Left colon (tissue), 2 donors: ENCODE measurements at places on chromosomes 2 and 18. TPM values are rescaled to one million over a fixed set of nuclear protein-coding genes. Genes with fewer than 3 reads are reported as not detected.
A peak's percentile ranks its signal among the peaks of the same experiment; 100 is the strongest.

- no peak for DNase-seq
These were observed at the start of gene UPP2 for GRCh38 chr2:158101384-158101926. Gene UPP2 (plus strand): TSS chr2:158101876. CDS start chr2:158102064, 188 bp downstream.

DNA sequence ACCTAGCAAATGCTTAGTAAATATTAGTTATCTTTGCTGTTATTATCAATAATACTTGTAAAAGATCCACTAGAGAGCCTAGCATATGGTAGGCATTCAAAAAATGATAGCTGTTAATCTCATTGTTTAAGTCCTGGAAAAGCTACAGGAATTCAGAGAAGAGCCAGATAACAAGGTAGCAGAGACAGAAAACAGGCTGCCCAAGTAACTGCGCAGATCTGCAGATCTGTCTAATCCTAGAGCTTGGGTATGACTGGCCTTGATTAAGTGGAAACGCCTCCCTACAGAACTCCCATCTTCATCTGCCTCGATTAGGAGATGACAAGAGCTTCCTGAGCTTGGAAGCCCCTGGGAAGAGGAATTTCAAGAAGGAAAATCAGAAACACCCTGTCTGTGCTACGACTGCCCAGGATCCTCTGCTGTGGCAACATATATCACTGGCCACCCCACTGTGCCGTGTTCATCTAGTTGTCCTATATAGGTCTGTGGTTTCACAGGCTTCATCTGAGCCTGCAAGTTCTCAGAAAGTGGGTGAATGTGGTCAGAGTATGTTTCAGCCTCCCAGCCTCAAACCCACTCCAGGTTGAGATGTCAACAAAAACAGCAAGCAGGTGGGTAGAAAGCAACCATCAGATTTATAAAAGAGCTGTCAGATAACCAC, 151.5 kb upstream of the PKDCC start:
- no peak for DNase-seq

- DNase-seq, result no peak
These were observed 18.8 kb upstream of the DTNB start for GRCh38 chr2:25692143-25692542.

DNA sequence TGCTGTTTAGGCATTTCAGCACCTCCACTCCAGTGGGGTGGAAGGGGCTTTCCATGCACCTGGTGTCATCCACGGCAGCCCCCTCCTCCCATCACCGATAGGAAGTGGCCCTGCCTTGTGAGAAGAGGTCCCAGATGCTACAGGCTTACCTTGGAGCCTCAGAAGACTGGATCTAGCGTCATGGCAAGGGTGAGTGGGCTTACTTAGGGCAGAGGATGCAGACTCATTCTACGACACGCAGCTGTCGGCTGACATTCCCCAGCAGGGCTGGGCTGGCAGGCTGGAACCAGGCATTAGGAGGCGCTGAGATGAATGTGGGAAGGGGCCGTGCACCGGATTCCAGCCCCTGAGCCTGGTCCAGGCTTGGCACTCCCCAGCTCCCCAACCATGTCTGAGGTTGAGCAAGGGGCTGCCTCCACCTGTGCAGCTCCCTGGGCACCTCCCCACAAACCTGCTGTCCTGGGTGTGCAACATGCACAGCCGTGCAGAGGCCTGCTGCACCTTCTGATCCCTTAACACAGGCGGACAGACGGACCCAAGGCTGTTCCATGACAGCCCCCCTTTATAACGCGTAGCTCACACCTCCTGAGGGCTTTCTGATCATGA, 1.7 kb upstream of the PRLH start:
- DNase-seq, result no peak

DNA sequence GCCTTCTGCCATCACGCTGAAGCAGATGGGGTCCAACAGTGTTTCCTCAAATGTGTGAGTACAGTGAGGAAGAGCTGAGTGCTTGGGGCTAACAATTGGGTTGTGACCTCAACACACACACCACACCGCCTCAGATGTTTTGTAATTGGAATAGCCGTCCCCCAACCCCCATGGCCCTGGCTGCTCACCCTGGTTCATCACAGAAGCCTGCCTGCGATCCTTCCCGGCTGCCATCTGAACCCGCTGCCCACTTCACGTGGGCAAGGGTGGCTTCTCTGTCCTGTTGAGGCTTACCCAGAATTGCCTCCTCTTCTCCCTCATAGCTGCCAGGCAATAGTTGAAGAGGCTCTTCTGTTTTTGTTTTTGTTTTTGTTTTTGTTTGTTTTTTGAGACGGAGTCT, 44.1 kb downstream of the TGOLN2 start:
- peak; percentile 11 for DNase-seq

DNA sequence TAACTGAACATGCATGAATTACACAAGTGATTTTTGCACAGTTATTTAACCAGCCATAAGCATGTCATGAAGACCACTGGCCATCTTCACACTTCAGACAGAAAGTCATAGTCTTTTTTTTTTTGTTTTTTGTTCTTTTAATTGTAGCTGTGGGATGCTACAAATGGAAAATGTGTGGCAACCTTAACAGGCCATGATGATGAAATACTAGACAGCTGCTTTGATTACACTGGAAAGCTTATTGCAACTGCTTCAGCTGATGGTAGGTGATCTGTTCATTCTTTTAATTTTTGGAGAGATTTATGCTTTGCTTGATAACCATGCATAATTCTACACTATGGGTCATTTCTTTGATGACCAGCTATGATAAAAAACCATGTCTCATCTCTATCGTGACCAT, 35.6 kb downstream of the DAW1 start:
- DNase-seq, result no peak

GRCh38 chr2:235699576-235699975, 205.7 kb downstream of the AGAP1 start:
- no peak for DNase-seq

TUBA3E gene
- not detected for total RNA-seq

PTH2R gene
- total RNA-seq, result not detected

STK36 gene
- total RNA-seq, result 21.3 TPM

CDH2 gene
- total RNA-seq, result 0.98 TPM

KHK gene
- 13.4 TPM for total RNA-seq
